ENCODE measurements at places on chromosomes 16 and 17. TPM values are rescaled to one million over a fixed set of nuclear protein-coding genes. Genes with fewer than 3 reads are reported as not detected.
A peak's percentile ranks its signal among the peaks of the same experiment; 100 is the strongest.

- DNase-seq = peak; percentile 96
Observed at GRCh38 chr17:42577532-42578281, at the start of gene PSMC3IP. Gene PSMC3IP, minus strand, starts transcription at chr17:42577729. Its CDS starts 43 bp downstream, at chr17:42577686.

GRCh38 chr16:49365711-49366509, 7.7 kb upstream of the C16orf78 start:
- DNase-seq = no peak

The KRT39 gene
- not detected for polyA plus RNA-seq

- no peak for DNase-seq
Observed at GRCh38 chr16:27404163-27404823, 2.3 kb downstream of the IL21R start.

- peak; percentile 29 for DNase-seq
Observed at GRCh38 chr17:62704381-62704971, 77.0 kb downstream of the MRC2 start.

The PGP gene
- 41.9 TPM for polyA plus RNA-seq

The SPEM3 gene
- not detected for polyA plus RNA-seq

The PTGES3L gene
- polyA plus RNA-seq = 72.9 TPM

The CCL4 gene
- polyA plus RNA-seq = not detected

- no peak for DNase-seq
Observed at GRCh38 chr17:78291944-78292910, 60.8 kb downstream of the TMEM235 start.

DNA sequence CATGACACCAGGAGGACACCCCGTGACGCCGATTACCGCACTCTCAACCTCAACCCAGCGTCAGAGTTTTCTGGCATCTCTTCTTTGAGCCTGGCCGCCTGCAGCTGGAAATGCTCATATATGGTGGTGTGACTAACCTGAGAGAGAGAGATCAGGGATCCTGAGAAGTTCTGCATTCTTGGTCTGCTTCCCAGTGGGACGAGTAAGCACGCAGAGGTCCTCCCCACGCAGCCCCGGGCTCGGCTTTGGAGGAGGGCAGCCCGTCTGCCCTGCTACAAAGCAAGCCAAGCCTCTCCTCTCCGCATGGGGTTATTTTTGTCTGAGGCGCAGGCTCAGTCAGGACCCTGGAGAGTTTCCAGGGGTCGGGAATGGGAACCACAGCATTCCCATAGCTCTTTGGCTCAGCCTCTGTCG, 16.5 kb downstream of the CRISPLD2 start:
- DNase-seq = peak; percentile 86

GRCh38 chr16:86398201-86398600, 112.1 kb upstream of the FOXF1 start:
- no peak for DNase-seq

DNA sequence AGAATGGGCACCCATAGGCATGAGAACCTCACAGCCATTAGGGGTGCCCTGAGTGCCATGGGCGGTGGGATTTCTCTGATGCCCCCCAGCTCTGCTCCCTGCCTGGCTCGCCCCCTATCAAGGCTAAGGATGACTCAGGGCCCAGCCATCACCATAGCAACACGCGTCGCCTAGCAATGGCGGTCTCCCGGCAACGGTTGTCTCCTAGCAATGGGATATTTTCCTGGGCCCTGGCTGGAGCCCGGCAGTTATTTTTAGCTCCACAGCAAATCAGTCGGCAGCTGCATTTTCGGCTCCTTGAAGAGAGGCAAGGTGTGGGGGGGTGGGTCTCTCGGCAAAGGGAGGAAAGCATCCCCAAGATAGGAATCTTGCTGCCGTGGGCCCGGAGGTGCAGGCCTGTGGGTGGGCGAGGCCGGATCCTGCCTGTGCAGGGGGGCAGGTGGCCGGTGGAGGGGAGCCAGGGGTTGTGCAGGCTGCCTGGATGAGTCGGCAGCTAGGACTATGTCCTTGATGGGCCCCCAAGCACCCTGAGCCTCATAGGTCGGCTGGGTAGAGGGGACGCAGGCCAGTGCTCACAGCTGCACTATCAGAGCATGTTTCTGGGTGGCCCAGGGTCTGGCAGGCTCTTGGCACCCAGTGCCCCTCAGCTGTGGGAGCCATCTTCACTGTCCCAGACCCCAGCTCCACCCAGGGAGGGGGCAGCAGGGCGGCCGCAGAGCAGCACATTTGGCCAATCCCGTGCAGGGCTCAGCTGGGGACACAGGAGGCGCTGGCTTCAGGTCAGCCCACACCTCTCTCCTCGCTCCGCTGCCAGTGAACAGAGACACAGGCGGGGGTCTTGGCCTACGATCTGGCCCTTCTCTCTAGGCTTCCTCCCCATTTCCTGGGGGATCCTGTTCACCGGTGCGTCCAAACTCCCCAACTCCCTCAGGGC, 4.2 kb upstream of the FBXL16 start:
- peak; percentile 85 for DNase-seq

DNA sequence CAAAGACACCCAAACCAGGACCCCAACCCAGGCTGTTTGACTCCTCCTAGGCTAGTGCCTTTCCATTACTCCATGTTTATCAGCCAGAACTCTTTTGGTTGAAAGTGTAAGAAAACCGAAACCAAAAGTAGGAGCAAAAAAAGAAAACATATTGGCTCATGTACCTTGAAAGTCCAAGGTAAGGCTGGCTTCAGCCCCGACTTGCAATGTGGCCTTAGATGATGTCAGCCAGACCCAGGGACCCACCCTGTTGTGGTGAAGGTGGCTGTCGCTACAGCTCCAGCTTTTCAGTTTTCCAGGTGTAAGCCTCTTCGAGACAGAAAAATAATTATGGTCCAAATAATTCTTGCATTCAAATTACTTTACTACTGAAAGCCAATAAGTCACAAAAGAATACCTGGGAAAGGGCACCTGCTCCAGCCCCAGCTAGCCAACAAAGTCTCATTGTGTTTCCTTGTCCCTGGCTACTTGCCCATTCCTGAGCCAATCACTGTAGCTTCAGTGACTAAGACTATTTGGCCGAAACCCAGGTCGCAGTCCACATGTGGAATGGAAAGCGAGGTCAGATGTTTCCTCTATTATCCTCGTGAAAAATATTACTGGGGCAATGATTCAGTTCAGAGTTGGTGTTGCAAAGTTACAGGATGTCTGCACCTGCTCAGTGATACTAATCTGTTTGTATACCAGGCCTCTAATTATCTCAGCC, 20.7 kb downstream of the DNAH9 start:
- DNase-seq = no peak

- no peak for DNase-seq
Observed at GRCh38 chr16:60304720-60305119, 1570.6 kb upstream of the GOT2 start.

GRCh38 chr16:49554681-49555080, 181.1 kb downstream of the C16orf78 start:
- no peak for DNase-seq

The CD300LB gene
- polyA plus RNA-seq = not detected

GRCh38 chr16:74975591-74975990, 9.3 kb downstream of the WDR59 start:
- DNase-seq = no peak

- peak; percentile 50 for DNase-seq
Observed at GRCh38 chr17:7825206-7825990, 8.6 kb upstream of the KDM6B start.

- DNase-seq = no peak
Observed at GRCh38 chr16:77744141-77744540, 21.8 kb downstream of the NUDT7 start.

The XYLT1 gene
- polyA plus RNA-seq = 3.1 TPM

DNA sequence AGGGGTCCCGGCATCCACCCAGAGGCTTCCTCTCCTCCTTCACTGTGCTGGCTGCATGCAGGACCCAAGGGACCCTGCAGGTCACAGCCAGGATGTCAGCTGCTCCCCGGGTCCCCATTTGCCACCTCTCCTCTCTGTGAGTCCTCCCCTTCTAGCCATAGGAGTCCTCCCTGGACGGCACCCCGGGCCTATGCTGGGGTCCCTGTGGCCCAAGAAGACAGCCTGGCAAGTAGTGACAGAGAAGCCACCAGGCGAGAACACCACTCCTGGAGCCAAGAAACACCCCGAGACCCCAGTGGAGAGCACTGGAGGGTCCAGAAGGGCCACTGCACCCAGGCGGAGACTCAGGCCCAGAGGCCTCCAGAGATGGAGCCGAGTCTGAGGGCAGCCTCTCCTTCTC, 44.1 kb downstream of the LMF1 start:
- no peak for DNase-seq

The KRT33B gene
- polyA plus RNA-seq = not detected

- DNase-seq = no peak
Observed at GRCh38 chr17:8503807-8504206, 68.1 kb downstream of the NDEL1 start.

DNA sequence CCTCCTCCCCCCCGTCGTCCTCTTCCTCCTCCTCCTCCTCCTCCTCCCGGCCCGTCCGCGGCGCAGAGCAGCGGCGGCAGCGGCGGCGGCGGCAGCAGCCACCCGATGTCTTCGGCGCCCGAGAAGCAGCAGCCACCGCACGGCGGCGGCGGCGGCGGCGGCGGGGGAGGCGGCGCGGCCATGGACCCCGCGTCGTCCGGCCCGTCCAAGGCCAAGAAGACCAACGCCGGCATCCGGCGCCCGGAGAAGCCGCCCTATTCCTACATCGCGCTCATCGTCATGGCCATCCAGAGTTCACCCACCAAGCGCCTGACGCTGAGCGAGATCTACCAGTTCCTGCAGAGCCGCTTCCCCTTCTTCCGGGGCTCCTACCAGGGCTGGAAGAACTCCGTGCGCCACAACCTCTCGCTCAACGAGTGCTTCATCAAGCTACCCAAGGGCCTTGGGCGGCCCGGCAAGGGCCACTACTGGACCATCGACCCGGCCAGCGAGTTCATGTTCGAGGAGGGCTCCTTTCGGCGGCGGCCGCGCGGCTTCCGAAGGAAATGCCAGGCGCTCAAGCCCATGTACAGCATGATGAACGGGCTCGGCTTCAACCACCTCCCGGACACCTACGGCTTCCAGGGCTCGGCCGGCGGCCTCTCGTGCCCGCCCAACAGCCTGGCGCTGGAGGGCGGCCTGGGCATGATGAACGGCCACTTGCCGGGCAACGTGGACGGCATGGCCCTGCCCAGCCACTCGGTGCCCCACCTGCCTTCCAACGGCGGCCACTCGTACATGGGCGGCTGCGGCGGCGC, at the start of gene FOXF1:
FOXF1 (plus strand) TSS at position 63 of the 797 bp plus-strand sequence; CDS start at position 106, 43 bp downstream.
- peak; percentile 61 for DNase-seq

The CHD9NB gene
- polyA plus RNA-seq = not detected

- no peak for DNase-seq
Observed at GRCh38 chr17:28574526-28574925, 2.2 kb downstream of the ALDOC start.

The HS3ST2 gene
- polyA plus RNA-seq = not detected

- DNase-seq = no peak
Observed at GRCh38 chr16:84307209-84307954, 12.7 kb downstream of the WFDC1 start.

DNA sequence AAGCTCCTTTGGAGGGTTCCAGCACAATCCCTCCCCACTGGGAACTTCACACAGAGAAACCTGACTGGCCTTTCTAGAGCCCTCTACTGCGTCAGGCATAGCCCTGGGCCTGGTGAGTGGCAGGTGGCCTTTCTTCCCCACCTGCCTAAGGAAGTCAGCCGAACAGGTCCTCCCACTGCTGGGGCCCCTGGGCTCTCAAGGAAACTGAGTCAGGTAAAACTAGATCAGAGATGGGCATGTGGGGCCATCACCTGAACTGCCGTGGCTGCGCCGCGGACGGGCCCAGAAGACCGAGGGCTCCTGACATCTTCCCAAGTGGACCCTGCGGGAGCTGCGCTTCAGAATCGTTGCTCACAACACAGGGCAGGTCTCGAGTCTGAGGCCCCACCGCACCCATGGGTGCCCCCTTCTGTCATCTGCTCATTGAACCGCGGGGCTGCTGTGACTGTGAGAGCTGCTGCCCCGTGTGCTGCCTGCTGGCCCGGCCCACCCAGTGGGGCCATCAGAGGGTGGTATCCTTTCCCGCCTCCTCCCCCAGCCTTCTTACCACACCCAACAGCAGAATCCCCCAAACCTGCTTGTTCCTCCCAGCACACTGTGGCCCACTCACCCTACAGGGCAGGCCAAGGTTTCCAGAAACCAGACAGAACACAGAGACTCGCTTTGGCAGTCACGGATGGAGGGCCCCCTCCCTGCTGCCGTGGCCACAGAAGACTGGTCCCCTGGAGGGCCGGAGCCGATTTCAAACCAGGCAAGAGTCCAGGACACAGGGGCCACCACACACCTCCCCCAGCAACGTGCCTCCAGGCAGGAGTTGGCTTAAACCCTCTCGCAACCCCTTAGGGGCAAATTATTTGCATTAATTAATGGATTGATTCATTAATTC, 81.1 kb downstream of the TBC1D16 start:
- DNase-seq = no peak

DNA sequence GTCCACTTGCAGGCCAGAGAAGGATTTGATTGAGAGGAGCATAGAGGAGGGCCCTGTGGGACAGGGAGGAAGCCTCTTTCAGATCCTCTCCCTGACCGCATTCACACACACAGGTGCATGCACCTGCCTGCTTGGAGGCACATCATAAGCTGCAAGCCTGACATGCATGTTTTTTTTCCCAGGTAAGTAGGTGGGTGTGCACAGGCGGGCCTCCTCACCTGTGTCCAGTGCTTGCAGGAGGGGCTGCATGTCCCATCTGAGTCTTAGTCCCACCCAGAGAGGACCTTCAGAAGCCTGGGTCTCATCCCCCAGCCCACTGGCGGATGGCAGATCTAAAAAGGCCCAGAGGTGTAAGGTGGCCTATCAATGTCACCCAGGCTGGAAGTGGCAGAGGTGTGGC, 130.8 kb downstream of the TMEM132E start:
- no peak for DNase-seq

The SYNGR3 gene
- polyA plus RNA-seq = 21.8 TPM

DNA sequence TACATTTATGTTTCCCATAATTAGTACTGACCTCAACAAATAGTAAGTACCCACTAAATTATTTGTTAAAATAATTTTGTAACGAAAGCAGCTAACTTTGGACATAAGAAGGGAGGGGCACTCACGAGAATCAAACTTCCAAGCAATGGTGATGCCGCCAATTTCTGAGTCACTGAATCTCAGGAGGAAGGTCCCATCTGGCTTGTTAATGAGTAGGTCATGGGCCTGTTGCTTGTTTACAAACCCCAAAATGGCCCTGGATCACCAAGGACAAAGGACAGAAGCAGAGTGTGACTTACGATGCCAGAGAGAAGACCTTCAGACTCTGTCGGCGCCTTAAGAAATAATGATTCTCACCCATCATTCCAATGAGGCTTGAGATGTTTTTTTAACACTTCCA, 15.8 kb upstream of the GHDC start:
- no peak for DNase-seq

DNA sequence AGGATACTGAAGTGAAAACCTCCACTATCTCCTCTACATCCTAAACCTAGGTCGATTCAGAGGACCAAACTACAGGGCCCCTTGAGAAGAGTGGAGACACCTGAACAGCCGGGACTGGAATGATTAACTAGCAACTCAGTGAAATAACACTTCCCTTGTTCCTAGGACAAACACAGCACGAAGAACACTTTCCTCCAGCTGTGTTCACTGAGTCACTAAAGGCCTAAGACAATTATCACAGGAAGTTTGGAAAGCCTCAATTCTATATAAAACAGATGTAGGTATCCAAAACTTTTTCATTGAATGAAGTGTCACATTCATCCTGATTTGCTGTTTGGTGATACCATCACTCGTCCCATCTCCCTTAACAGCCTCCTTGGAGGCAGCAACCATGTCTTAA, 15.5 kb upstream of the CUEDC1 start:
- no peak for DNase-seq

The CD300H gene
- not detected for polyA plus RNA-seq
